ENCODE measurements at places on chromosomes 13 and 19. TPM values are rescaled to one million over a fixed set of nuclear protein-coding genes. Genes with fewer than 3 reads are reported as not detected.
A peak's percentile ranks its signal among the peaks of the same experiment; 100 is the strongest.

- DNase-seq, result no peak
Observed at GRCh38 chr19:48444129-48444935, 1.5 kb upstream of the GRWD1 start.

- DNase-seq, result no peak
Observed at GRCh38 chr19:13521066-13521465, 14.8 kb upstream of the CACNA1A start.

DNA sequence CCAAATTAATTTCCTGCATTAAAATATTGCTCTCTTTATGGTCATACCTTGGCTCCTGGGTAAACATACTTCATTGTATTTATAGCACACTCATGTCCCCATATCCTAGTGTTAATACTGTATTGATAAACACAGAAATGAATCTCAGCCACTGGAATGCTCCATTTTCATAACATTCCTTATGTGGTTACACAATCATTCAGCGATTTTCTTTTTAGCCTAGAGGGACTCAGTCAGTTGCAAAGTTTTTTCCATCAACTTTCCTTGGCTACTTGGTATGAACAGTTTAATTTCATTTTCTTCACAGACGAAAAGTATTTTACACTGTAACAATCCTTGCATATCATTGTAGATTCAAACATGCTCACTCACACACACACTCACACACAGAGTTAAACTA lies 471.5 kb downstream of the FGF14 start:
- no peak for DNase-seq

- DNase-seq, result no peak
Observed at GRCh38 chr13:96011291-96011872, 41.8 kb downstream of the UGGT2 start.

DNA sequence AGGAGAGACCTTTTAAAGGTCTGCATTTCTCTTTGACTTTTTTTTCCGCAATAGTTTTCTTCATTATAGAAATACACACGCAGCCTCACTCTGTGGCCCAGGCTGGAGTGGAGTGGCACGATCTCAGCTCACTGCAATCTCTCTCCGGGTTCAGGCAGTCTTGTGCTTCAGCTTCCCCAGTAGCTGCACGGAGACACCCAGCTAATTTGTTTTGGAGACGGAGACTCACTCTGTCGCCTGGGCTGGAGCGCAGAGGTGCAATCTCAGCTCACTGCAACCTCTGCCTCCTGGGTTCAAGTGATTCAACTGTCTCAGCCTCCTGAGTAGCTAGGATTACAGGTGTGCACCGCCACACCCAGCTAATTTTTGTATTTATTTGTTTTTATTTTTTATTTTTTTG lies 11.7 kb upstream of the MKNK2 start:
- no peak for DNase-seq

- no peak for DNase-seq
Observed at GRCh38 chr13:37375724-37376123, 222.8 kb downstream of the POSTN start.

DNA sequence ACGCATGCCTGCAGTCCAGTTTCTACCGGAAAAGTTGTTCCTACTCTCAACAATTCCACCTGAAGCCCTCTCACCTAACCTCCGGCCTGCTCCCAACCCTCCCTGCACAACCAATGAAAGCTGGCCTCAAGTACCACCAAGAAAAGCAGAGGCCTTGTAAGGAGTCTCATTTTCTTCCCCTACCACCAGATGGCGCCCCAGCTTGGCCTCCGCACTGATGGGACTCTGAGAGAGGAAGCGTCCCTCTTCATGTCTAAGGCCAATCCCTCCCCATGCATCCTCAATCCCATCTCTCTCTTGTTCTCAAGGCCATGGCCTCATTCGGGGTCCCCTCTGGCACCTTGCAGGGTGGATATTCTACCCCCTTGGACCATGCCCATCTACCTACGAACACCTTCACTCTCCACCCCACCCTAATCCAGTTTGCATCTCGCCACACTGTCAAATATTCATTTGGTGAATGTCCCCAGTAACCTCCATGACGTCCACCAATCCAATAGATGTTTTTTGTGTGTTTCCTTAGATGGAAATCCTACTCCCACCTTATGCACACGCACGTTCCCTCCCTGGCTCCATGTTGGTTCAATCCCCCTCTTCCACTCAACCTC lies 412.8 kb downstream of the ZNF536 start:
- DNase-seq, result peak; percentile 69

- peak; percentile 52 for DNase-seq
Observed at GRCh38 chr19:33125929-33126388, 6.0 kb upstream of the WDR88 start.

DNA sequence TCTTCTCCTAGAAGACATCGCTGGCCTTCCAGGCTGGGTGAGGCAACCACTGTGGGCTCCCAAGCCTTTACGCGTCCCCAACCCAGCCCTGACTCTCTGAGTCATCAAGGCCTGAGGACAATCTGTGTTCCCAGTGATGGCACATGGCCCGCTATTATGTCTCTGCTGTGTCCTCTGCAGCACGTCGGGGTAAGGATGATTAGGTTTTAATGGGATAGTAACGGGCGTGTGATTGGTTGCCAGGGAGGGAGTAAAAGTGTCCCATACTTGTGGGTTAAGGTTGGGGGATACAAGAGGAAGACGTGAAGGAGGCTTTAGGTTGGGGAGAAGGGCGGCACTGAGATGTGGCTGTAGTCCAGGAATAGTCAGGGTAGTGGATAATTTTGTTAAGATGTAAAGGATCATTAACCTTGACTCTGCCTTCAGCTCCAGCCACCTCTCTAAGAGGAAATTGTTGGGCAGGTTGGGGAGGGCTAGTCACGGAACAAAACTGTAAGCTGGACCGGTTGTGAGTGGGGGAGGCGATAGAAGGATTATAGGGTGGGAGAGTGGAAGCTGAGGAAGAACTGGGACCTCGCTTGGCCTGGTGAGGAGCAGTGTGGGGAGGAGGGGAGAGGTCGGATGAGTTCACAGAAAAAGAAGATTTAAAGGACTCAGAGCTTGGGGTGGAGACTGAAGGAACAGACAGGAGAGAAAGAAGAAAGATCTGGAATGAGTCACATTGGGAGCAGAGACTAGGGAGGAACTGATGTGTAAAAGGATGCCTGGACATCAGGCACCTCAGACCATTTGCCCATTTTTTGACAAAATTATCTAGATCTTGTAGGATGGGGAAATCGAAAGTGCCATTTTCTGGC lies 27.9 kb upstream of the IGFL1 start:
- no peak for DNase-seq

GRCh38 chr19:37951816-37952210 lies 44.8 kb downstream of the SIPA1L3 start:
- no peak for DNase-seq

DNA sequence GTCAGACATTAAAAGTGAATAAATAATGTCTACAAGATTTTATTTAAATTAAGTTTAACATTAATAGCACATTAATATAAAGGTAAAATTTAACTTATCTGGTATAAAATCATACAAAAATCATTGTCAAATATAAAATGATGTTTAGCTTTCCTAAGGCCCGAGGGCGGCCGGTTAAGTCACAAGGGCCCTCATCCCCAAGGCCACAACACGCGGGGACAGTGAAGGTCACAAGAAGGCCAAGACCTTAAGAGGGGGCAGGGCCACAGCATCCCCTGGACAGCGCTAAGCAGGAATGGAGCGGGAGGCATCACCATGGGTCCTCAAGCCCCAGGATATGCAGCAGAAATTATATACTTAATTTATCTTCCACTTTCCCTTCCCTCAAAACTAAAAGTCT lies 62.7 kb upstream of the ZNF85 start:
- DNase-seq, result no peak

GRCh38 chr13:51612867-51613266 lies 28.6 kb downstream of the WDFY2 start:
- no peak for DNase-seq

DNA sequence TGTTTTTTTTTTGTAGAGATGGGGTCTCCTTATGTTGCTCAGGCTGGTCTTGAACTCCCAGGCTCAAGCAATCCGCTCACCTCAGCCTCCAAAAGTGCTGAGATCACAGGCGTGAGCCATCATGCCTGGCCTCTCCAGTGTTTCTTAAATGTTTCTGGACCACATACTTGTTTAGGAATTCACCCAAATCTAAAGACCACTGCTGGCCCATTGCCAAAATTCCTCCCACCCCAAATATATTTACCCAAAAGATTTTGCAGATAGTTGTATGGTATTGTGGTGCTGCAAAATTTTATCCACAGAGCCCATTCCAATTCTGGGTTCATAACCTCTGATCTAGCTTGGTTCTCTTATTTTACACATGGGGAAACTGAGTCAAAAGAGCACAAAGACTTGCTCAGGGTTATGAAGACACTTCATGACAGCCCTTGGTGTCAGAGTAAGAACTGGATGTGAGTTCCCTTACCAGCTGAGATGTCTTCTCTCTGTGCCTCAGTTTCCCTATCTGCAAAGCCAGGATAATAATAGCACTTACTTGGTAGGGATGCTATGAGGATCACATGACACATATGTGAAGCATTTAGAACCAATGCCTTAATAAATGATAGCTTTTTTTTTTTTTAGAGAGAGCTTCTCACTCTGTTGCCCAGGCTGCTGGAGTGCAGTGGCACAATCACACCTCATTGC lies 10.9 kb downstream of the NFILZ start:
- no peak for DNase-seq

- no peak for DNase-seq
Observed at GRCh38 chr19:5960005-5961001, 17.6 kb downstream of the RANBP3 start.

GRCh38 chr19:46287585-46287984 lies 9.3 kb upstream of the HIF3A start:
- DNase-seq, result no peak

DNA sequence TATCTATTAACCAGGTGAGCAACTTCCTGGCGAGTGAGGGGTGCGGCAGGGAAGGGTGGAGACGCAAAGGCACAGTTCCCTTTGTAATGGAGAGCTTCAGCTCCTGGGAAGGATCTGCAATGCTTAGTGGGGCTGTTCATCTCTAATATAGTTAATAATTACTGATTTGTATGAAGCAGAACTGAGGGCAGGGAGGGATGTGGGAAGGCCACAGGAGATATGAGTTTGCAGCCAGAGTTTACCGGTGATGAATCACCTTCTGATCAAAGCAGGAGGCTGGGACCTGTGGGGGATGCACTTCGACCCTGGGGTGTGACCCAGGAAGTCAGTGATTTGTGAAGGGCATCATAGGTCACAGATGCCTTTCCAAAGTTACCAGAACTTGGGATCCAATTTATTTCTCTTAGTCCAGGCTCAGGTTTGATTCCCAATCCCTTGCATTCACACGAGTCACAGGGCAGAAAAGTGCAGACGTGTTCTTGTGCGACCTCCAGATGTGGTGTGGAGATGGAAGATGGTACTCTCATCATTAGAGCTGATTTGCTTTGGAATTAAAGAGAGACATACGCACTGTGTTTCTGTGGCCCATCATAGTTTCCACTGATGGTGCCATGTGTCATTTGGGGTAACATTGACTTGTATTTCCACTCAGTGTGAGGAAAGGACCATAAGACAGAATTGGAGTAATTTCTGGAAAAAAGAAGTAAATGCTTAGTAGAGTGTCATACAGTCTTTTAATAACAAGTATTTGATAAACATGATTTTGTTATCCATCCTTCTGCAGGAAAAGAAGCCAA lies 55.0 kb downstream of the LRCH1 start:
- no peak for DNase-seq

DNA sequence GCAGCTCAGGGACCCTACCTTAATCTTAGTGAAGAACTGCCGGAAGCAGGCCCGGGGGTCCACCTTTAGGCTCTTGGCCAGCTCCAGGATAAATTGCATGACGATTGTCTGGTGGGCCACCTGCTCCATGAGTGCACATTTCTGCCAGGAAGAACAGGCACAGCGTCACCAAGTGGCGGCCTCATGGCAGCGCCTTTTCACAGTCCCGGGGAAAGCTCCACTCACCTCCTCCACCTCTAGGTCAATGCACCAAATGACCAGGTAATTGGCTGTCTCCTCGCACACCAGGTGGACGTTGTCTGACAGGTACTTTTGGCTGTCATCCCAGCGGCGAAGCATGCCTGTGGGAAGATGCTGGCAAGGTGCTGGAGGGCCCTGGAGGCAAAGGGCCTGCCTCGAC lies 8.3 kb downstream of the CDC37 start:
- no peak for DNase-seq

- no peak for DNase-seq
Observed at GRCh38 chr13:20547479-20547908, 19.5 kb upstream of the IFT88 start.

GRCh38 chr19:7915250-7916102 lies 846 bp downstream of the TGFBR3L start:
- no peak for DNase-seq

- DNase-seq, result no peak
Observed at GRCh38 chr19:29268103-29268502, 55.2 kb upstream of the UQCRFS1 start.

DNA sequence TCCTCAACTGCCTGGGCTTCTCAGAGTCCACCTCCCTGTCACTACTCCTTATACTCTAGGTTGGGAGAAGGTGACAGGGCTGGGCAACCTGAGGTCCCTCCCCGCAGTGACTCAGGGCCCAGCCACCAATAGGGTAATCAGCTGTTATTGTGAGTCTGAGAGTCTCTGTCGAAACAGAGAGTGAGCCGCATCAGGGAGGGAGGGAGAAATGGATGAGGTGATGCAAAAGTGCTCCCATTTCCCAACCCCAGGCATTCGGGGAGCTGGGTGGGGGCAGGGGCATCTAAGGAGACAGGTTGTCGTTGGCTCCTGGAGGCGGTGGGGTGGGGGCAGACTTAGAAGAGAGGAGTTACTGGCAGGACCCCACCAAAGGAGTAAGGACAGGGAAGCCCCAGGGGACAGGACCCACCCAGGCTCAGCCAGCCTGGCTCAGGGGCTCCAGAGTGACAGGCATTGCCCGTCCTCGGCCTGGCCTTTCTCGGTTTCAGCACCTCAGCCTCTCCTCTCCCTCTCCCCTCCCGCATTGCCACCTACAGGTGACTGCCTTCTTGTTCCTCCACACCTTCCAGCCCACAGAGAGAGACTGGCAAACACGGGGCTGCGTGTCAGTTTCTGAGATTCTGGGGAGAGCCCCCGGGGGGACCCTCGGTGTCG lies at the start of gene DMKN:
DMKN (minus strand) TSS at position 22 of the 654 bp plus-strand sequence. CDS start 174 bp downstream, outside the sequence.
- no peak for DNase-seq

- DNase-seq, result no peak
Observed at GRCh38 chr13:50152655-50153309, 137.5 kb downstream of the KCNRG start.

- no peak for DNase-seq
Observed at GRCh38 chr19:55658846-55659459, 4.1 kb downstream of the U2AF2 start.

The MED29 gene
- total RNA-seq, result 40.7 TPM

The VRK3 gene
- total RNA-seq, result 81.2 TPM

The ZNF30 gene
- 5.7 TPM for total RNA-seq

The PCDH20 gene
- not detected for total RNA-seq

The GRK1 gene
- not detected for total RNA-seq

The SIGLEC11 gene
- total RNA-seq, result not detected

The PSG7 gene
- total RNA-seq, result not detected

The TNFRSF19 gene
- total RNA-seq, result not detected

The CLEC17A gene
- total RNA-seq, result not detected

The BST2 gene
- 197 TPM for total RNA-seq

All from activated naive CD8-positive, alpha-beta T cell treated with anti-CD3 and anti-CD28 coated beads, Interleukin-2, amount 10 ng/mL, durations not matched to agents 7 days and 5 days (primary cell).